GM18507 (cell line): ENCODE measurements at places on chromosomes 2 and 18.

- DNase-seq: no peak
Measured at GRCh38 chr18:5973099-5973498, 77.8 kb upstream of the TMEM200C start.

DNA sequence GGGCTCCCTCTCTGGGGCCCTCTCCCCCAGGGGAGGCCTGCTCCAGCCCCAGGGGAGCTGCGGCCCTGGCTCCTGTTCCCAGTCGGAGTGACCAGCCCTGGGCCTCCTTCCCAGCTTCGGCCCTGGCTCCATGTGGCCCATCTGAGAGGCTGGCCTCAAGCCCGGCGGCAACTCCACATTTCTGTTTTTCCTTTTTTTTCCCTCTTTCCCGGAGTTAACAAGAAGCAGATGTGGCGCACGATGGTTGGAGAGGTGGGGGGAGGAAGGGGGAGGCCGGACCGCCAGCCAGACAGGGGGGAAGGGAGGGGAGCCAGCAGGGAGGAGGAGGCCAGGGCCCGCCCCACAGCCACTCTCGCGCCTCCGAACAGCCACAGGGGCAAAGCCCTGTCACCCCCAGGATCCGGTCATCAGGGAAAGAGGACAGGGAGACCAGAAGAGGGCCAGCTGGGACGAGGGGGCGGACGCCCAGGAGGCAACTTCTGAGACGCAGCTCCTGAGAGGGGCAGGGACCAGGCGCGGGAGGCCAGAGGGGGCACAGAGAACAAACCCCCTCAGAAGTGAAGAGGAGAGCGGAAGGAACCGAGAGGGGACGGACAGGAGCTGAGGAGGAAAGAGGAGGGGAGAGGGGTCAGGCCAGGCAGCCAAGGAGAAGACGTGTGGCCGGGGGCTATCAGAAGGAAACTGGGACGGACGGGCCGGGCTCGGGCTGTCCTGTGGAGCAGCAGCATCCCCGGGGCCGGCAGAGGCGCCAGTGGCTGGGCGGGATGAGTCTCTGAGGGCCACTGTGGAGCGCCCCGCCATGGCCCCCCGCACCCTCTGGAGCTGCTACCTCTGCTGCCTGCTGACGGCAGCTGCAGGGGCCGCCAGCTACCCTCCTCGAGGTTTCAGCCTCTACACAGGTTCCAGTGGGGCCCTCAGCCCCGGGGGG is at the start of gene EMILIN1:
EMILIN1 (plus strand) TSS at position 349 of the 928 bp plus-strand sequence; CDS start at position 800, 451 bp downstream.
- DNase-seq: no peak

GRCh38 chr2:227377467-227378351 is 1.4 kb downstream of the TM4SF20 start:
- DNase-seq: no peak

DNA sequence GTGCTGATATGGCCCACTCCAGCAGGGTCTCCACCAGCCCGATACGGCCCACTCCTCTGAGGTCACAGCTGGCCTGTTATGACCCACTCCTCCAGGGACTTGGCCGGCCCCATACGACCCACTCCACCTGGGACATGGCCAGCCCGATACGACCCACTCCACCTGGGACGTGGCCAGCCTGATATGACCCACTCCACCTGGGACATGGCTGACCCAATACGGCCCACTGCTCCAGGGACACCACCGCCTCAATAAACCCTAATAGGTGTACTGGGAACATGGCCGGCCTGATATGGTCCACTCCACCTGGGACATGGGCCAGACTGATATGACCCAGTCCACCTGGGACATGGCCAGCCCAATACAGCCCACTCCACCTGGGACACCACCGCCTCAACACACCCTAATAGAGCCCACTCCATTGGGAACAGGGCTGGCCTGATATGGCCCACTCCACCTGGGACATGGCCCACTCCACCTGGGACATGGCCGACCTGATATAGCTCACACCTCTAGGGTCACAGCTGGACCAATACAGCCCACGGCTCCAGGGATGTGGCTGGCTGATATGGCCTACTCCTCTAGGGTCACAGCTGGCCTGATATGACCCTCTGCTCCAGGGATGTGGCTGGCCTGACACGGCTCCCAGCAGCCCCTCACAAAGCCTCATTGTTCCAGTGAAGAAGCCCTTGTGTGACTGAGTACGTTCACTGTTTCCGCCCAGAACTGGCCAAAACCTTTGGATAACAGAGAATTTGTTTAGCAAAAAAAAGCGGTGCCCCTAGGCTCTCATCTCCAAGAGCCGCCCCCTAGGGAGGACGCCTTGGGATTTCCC is 245.6 kb downstream of the HDAC4 start:
- no peak for DNase-seq

DNA sequence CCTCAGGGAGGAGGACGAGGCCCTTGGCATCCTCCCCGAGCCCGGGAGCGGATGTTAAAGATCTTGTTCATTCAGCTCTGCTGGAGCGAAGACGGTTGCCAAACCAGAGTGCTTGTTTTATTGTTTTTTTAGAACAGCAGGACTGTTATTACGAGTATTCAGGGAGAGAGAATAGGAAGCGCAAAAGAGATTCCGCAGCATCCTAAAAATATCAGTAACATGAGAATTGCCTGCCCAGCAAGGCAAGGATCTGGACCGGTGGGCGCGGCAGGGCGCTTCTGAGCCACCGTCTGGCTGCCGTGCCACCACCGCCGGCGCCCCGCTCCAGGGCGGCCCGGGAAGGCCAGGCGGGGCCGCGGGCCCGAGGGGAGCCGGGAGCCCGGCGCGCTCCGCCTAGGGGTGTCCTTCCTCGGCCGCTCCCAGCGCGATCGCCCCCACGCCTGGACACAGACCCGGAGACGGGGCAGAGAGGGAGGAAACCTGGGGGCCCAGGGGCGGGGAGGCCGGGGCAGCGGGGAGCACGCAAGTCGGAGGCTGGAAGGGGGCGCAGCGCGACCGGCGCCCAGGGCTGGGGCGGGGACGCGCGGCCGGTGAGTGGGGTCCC is 843 bp downstream of the CYS1 start:
- DNase-seq: no peak

DNA sequence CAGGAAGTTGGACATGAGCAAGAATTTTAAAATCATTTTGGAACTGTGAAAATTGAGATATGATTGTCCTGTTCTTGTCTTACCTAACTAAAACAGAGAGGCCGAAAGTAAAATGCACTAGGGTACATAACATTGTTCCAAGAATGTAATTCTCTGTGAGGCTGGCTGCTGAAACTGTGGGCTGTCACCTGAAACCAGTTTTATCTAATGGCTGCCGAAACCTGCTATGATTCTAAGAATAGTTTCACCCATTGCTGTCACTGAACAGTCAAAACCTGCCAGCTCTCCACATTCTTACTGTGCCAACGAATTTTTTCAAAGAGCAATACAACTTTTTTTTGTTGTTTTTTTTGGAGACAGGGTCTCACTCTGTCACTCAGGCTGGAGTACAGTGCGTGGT is 119.3 kb upstream of the ZSWIM2 start:
- DNase-seq: no peak

GRCh38 chr2:117351396-117351795 is 463.1 kb upstream of the DDX18 start:
- no peak for DNase-seq

- no peak for DNase-seq
Measured at GRCh38 chr2:63819765-63820717, 21.7 kb upstream of the UGP2 start.

DNA sequence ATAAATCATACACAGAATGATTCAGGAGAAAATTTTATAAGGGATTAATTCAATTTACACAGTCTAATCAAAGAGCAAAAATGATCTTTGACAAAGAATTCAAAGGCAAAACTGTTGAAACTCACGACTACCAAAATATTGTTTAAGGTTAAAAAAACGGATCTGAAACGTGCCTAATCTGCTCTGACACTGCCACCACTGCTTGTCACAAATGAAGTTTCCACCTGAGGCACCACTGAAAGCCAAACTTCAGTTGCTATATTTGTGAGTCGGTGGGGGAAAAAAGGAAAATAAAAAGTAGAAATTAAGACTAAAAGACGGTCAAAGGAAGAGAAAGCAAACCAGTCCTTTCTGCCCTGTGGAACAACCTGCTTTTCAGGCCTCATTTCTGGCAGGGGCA is 140.6 kb upstream of the DNMT3A start:
- DNase-seq: no peak

GRCh38 chr2:7691961-7692656 is 774.9 kb downstream of the RNF144A start:
- no peak for DNase-seq

GRCh38 chr2:187646556-187646955 is 92.3 kb upstream of the TFPI start:
- no peak for DNase-seq

GRCh38 chr2:155502766-155503165 is 804.3 kb downstream of the KCNJ3 start:
- no peak for DNase-seq

DNA sequence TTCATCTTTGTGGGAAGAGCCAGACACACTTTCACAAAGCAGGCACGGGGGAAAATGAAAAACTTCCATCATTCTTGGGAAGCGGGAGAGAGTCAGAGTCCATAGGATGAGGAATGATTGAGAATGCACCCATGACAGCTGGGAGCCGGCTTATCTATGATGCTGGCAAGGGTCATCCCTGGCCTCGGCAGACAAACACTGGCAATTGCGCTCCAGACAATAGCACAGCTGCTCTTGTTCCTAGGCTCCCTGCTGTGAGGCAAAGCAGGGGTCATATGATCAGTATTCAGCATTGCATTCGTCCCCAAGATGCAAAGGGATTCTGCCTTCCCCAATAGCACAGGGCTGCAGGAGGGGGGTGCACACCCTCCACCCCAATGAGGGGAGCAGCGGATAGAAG is 33.0 kb downstream of the CYRIA start:
- no peak for DNase-seq

DNA sequence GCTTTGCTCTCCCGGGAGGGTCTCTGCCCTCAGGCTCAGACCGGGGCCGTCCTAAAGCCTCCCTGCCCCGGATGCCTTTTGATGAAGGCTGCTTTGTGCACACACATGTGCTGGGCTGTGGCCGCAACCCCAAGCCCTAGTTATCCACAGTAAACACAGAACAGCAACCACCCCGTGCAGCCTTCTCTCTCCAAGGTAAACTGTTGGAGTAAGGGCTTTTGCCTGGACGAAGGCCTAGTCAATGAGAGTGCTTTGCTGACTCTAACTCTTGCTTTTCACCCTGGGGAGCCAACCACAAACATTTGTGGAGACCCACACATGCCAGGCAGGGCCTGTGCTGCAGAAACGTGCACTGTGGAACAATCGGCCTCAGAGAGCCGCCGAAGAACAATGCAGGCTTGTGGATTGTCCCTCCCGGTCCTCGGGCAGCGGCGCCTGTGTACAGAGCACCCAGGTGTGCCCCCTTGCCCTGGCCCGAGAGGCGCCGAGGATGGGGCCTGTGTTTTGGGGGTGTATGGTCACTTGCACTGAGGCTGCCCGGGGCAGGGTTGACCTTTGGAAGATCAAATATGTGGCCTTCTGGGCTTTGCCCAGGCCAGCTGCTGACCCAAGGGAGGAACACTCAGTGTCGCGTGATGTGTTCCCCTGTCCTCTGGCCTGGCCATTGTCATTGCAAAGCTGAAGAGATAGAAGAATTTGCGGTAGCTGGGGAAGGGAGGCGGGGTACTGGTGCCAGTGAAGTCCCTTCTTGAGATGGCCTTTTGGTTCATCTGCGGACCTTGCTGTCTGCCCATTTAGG is 37.0 kb downstream of the CTIF start:
- no peak for DNase-seq

- no peak for DNase-seq
Measured at GRCh38 chr18:74256190-74256589, 35.6 kb downstream of the CYB5A start.

DNA sequence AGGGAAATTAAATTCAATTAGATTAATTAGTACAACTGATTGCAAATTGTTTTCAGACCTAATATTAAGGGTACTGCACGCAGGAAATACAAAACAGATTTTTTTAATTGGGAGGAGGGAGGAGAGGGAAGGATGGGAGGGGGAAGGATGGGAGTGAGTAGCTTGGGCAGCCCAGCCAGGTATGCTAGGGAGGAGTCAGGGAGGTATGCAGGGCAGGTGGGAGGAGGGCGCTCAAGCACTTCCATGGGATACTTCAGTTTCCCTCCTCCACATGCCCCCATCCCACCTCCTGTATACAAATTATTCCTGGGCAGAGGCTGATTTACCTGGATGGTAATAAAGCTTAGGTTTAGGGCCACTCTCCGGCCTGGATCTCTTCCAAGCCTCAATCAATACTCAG is 76.6 kb upstream of the CAPN13 start:
- no peak for DNase-seq

DNA sequence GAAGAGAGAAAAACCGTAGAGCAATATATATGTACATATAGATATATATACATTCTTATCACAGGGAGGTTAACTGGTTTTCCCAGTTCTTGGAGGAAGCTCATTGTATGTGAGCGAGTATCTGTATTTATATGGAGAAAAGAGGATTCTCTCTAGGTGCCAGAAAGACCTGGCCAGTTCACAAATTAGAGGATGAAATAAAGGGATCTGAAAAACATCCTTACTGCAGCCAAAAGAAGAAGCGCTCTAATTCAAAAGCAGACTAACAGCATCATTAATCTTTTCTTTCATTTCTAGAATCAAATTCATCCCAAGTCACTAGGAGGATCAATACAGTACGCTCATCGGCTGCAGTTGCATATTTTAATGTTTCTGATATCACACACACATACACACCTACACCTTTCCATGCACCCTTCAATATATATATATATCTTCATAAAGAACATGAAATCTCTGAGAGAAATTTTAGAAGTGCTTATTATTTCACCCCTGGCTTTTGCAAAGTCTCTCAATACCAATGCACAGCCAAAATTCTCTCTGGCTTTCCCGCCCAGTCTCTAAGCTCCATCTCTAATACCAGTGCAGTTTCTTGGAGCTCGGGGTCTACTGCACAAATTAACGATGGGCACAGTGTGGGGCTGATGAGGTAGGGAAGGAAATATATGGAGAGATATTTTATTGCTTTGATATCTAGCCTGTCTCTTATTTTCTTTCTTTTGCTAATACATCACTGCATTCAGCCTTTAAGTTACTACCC is 731 bp downstream of the NRXN1 start:
- no peak for DNase-seq

- no peak for DNase-seq
Measured at GRCh38 chr2:120741571-120742561, 6.2 kb downstream of the GLI2 start.

DNA sequence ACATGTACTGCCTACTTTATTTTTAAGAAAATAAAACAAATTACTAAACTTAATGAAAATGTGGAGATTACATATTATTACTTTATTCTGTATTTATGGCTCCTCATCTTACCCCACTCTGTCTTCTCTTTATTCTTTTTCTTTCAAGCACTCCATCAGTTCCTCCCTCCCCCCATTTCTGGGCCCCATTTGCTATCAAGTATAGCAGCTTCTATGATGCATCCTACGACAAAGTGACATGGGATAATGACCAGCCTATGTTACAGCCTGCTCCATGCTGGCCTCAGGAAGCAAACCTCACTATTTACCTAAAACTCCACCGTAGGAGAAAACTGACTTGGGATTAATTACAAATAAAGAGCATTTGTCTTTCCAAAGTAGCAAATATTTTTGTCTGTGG is 58.8 kb downstream of the RND3 start:
- no peak for DNase-seq

DNA sequence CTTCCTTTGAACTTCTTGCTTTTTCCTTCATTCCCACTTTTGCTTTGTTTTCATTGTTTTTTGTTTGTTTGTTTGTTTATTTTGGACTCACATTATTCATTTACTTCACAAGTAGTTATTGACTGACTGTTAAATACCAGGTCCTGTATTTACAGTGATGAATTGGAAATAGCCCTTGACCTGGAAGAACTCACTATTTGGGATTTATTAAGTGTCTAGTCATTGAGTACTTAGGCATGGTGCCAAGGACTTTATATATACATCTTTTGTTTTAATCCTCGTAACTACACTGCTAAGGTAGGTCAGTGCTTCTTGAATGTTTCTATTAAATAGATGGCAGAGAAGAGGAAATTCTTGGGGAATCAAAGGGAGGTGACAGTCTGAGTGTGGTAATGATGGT is 11.1 kb downstream of the SPOPL start:
- no peak for DNase-seq
